ENCODE measurements at places on chromosomes 6 and 20. TPM values are rescaled to one million over a fixed set of nuclear protein-coding genes. Genes with fewer than 3 reads are reported as not detected.
A peak's percentile ranks its signal among the peaks of the same experiment; 100 is the strongest.

DNA sequence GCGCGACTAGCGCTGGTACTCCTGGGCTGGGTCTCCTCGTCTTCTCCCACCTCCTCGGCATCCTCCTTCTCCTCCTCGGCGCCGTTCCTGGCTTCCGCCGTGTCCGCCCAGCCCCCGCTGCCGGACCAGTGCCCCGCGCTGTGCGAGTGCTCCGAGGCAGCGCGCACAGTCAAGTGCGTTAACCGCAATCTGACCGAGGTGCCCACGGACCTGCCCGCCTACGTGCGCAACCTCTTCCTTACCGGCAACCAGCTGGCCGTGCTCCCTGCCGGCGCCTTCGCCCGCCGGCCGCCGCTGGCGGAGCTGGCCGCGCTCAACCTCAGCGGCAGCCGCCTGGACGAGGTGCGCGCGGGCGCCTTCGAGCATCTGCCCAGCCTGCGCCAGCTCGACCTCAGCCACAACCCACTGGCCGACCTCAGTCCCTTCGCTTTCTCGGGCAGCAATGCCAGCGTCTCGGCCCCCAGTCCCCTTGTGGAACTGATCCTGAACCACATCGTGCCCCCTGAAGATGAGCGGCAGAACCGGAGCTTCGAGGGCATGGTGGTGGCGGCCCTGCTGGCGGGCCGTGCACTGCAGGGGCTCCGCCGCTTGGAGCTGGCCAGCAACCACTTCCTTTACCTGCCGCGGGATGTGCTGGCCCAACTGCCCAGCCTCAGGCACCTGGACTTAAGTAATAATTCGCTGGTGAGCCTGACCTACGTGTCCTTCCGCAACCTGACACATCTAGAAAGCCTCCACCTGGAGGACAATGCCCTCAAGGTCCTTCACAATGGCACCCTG is 1.6 kb downstream of the TPBG start:
- peak; percentile 28 for DNase-seq

DNA sequence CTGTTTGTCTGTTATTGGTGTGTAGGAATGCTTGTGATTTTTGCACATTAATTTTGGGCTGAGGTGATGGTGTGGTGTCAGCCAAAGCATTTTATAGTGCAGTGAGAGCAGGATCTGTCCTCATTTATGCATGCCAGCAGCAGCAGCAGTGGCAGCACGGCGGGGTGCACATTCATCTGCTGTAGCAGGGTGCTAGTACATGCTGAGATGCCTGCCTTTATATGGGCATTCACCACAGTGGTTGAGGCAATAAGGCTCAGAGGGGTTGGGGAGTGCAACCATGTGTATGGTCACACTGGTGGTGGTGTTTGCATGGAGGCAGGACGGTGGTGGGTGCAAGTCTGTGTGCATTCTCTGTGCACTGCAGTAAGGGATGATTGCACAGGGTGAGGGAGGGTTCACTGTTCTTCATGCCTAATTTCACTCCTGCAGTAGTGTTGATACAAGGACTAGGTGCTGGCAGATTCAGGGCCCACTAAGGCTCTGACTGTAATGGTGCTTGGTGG is 129.3 kb upstream of the SYNCRIP start:
- DNase-seq, result no peak

- DNase-seq, result no peak
Observed at GRCh38 chr6:119076576-119077390, 1.7 kb downstream of the FAM184A start.

DNA sequence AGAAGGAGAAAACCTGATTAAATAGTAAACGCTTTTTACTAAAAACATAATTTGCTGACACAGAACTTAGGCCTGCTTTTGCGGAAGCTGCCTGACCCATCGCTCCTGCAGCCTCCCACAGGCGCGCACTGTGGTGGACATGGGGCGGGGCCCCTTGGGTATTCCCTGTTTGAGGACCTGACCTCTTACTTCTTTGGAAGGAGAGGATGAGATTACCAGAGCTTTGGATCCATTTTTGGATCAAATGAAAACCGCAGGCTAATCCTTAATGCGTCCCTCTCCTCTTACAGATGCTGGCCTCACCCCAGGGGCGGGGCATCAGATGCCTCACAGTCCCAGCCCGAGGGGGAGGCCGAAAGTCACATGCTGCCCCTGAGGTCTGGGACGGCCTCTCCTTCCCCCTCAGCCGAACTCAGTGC is 151.0 kb downstream of the SCML4 start:
- no peak for DNase-seq

- no peak for DNase-seq
Observed at GRCh38 chr6:79801362-79801761, 146.0 kb downstream of the ELOVL4 start.

GRCh38 chr6:163183806-163184205 is 230.7 kb upstream of the QKI start:
- DNase-seq, result no peak

GRCh38 chr6:137343241-137343640 is 124.1 kb upstream of the IFNGR1 start:
- no peak for DNase-seq

DNA sequence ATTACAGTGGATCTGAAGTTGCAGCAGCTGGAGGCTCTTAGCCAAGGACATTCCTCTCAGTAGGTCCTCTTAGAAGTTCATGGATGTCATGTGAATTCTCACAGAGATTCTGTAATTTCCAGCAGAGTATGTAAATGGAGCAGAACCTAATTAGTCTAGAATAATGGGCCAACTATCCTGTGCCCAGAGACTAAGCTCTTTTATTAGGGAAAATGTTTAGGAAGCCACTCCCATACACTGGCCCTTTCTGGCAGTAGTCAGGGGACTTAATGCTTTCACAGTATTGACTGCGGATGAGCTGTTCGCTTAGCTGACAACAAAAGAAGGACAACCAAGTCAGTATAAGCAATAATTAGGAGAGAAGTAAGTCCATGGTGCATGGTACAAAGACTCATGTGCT is 43.8 kb upstream of the KIF16B start:
- DNase-seq, result no peak

DNA sequence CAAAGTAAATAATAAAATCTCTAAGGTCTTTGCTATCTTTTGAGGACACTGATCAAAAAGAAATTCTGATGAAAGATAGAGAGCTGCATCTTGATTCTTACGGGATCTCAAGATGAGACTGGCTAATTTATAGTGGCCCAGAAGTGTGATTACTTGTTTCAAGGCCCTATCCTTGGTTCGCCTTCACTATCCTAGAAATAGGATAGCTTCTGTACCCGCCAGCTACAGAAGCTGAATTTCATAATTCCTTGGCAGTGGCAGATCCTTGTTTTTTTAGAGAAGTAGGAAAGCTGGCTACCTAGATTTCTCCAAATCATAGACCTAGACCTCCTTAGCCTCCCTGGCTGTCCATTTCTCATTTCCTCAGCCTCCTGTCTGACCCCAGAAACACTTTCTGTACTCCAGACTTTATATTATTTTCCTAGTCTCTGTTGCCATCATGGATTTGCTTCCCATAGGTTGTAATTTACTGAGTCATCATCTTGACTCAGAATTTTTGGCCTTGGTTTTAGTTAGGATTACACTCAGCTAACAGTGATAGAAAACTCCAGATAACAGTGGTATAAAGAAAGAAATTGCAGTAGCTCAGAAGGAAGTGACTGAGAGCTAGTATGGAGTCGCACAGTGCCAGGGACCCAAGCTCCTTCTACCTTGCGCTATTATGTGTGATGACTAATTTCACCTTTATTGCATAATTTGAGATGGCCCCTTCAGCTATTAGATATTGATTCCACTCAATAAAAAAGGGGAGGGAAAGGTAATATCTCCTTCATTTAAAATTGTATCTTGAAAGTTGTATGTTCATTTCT is 27.7 kb downstream of the PHF3 start:
- no peak for DNase-seq

- DNase-seq, result peak; percentile 54
Observed at GRCh38 chr20:50967586-50967985, 9.0 kb downstream of the MOCS3 start.

DNA sequence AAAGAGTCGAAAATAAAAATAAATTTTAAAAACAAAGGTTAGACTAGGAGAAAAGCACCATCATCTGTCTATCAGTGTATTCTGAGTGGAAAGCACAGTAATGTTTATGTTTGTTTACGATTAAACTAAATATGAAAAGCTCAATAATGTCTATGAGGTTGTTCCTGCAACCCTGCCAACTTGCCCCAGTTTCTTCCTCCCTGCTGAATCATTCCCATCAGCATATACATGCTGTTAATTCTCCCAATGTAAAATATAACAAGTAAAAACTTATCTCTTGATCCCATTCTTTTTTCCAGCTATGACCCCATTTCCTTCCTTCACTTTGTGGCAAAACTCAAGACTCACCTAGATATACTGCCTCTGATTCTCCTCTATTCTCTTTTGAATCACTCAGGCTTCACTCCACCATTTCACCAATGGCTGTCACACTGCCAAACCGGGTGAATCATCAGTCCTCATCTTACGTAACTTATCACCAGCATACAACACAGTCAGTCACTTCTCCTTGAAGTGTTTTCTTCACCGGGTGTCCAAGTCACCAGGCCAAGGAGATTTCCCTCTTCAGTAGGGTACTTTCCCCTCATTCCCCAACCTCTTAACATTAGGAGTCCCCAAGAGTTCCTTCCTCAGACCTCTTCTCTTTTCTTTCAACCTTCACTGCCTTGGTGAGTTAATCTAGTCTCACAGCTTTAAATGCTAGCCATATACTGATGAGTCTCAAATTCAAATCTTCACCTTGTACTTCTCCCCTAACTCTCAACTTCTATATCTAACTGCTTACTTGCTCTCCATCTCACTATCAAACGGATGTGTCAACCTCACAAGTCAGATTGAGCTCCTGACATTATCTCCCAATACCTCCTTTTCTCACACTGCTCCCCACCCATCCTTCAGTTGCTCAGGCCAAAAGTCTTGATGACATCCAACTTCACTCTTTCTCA is 6.2 kb downstream of the TMEM242 start:
- no peak for DNase-seq

The GHRH gene
- polyA plus RNA-seq, result not detected

The PPP1R10 gene
- 57.8 TPM for polyA plus RNA-seq

The HLA-DOB gene
- polyA plus RNA-seq, result 0.32 TPM
